ENCODE measurements at places on chromosomes 12 and 14.

DNA sequence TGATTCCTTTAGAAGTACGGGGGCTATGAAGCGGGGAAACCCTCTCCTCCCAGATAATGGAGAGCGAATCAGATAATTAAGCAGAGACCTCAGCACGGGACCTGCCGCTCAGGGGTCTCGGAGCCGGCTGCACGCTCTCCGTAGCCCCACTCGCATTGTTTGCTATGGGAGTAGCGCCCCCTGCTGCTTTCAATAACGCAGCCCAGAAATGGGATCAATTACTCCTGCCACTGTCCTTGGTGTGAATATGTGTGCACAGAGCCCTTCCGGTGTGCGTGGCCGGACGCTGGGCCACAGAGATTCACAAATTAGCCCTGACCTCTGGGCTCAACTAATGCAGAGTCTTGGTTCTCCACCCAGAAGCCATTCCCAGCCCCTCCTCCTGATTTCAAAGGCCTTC lies 76.4 kb upstream of the TMEM132C start:
- peak; percentile 48 for DNase-seq

GRCh38 chr14:75610834-75611233 lies 32.4 kb downstream of the FLVCR2 start:
- no peak for DNase-seq

GRCh38 chr12:64450711-64451486 lies 1.0 kb upstream of the TBK1 start:
- DNase-seq: no peak

DNA sequence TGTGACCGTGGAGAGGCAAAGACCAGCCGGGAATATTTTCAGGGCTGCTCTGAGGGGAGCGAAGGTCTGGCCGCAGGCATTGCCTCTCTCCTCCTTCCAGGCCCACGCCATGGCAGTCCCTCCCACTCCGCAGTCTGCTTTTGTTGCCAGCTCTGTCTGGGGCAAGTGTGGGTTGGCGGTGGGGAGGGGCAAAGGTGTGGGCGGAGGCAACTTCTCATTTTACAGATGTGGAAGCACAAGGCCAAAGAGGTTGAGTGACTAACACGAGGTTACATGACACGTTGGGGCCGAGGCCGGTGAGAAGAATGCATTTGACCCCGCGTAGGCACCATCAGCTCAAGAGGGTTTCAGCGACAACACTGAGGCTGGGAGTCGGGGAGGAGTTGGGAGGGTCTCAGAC lies 6.1 kb upstream of the FAIM2 start:
- no peak for DNase-seq

DNA sequence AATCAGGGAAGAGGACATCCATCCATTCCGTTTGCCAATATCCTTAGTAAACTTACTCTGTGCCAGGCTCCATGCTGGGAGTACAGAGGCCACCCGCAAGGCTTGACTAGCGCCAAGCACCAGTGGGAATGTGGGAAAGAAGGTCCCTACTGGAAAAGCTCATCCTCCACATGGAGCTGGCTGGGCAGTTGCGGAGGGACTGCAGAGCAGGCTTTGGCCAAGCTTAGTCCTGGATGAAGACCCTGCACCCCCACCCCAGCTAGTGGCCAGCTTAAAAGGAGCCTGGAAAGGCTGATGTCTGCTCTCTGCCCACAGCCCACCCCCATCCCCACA lies 22.4 kb upstream of the EIF2B2 start:
- no peak for DNase-seq

- DNase-seq: no peak
Observed at GRCh38 chr12:65977384-65977783, 153.1 kb downstream of the HMGA2 start.

- DNase-seq: no peak
Observed at GRCh38 chr12:90896821-90897220, 58.2 kb downstream of the CCER1 start.

DNA sequence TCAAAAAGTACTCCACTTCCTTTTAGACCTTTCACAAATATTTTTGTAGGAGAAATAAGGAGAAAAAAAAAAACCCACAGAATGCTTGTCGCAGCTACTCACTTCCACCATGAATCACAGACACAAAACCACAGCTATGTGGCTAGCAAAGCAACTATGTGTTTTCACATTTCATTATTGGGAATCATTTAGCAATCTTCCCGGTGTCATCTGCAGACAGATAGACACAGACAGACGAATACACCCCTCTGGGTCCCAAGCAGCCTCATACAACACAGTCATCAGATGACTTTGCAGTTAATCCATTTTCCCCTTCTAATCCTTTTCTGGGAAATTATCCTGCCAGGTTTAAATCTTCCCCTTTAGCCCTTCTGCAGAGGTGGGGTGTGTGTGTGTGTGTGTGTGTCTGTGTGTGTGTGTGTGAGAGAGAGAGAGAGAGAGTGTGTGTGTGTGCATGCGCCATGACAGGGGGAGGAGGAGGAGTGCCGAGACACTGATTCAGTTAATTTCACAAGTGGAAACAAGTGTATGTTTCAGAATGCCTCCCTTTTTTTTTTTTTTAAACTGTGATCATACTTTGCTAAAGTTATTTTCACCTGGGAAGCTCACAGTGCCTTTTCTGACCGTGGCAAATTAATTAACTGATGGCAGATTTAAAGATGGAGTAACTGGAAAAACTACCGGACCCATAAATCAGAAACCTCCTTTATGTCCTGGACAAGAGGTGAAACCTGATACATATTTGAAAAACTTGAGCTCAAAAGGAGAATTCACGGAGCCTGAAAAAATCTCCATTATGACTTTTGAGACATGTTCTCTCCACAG lies 39.9 kb downstream of the LTBP2 start:
- DNase-seq: no peak

DNA sequence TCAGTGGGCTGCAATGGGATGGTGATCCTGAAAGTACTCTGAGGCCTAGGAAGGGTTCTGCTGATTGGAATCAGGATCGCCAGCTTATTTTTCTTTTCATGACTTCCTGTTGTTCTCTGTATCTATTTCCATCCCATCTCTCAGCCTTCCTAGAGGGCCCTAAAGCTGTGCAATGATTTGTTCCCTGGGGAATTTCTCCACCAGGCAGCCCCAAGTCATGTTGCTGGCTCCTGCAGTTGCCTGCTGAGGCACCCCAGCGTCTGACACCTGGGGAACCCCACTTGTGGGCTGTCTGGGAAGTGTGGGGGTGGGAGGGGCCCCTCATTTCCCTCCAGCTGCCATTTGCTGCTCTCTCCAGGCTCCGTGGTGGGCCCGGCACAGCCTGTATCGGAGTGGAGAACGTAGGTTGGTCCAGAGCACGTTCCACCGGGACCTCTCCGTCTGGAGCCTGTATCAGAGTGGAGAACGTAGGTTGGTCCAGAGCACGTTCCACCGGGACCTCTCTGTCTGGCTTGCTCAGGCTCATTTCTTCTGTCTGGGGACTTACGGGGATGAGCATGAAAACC lies 138.3 kb downstream of the TSPAN9 start:
- DNase-seq: no peak

DNA sequence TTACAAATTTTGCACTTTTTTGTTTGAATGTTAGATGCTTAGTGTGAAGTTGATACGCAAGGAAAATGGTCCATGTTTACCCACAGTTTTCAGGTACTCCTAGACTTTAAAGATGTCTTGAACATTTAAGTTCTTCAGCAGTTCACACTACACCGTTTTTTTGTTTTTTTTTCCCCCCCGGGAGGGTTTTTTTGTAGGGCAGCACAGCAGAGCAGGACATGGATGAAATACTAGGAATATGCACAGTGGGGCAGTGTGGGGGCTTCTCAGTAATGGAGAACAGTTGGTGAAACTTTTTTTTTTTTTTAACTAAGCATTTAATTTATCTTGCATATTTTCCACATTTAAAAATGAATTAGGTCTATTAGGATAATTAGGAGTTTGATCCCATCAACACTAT lies 4.9 kb downstream of the RAN start:
- DNase-seq: no peak

GRCh38 chr14:20627346-20628027 lies 14.0 kb downstream of the OR6S1 start:
- DNase-seq: no peak

DNA sequence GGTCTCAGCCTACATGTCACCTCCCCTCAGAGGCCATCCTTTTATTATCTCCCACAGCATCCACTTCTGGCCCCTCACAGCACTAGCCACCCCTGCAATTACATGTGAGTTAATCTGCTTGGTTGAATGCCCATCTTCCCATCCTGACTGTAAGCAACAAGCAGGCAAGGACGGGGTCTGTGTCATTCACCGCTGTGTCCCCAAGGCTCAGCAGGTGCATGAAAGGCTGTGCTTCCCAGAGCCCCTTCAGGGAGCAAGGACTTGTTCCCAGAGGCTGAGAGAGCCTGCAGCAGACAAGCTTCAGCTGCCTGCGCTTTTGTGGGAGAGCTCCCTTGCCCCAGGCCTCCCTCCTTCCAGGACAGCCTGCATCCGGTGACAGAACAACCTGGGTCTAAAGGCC lies 172.7 kb upstream of the GSC start:
- DNase-seq: no peak

DNA sequence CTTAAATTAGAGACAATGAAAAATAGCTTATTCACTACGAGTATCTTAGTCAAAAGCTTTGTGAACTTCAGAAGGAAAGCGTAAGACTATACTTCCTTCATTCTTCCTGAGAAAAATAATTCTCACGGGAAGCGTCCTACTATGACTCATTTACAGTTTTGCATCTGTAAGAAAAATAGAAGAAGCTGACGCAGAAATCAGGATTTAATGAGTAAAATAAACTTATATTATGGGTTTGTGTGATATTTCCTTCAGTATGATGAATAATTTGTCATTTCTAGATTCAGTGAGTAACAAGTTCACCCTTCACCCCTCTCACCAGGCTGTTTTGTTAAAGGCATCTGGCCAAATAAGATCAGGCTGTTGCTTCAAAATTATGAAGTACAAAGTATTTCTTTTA lies 17.8 kb upstream of the PDE3A start:
- no peak for DNase-seq

DNA sequence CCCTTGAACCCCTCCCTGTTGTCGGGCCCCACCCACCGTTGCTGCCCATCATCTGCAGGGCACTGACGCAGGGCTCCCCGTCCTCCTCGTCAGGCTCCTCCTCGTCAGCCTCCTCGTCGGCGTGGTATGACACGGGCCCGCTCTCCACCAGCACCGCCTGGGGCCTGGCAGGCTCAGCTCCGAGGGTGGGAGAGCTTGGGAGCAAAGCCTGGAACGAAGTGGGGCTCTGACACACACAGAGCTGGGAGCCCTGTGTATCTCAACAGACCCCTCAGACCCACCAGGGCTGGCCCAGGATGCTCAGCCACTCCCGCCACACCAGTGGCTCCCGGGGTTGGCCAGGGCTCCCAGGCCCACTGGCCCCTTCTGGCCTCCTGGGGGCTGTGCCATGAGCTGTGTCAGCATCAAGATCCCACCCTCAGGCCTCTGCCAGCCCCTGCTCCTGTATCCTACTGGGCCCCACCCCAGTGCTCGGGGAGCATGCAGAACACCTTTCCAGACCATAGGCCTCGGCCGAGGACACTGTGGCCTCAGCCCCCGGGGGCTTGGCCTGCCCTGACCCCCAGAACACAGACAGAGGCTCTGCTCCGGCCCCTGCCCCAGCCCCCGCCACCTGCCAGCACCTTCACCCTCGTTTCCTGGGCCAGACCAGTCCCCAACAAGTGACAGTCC lies 30.1 kb upstream of the NUDT14 start:
- no peak for DNase-seq

DNA sequence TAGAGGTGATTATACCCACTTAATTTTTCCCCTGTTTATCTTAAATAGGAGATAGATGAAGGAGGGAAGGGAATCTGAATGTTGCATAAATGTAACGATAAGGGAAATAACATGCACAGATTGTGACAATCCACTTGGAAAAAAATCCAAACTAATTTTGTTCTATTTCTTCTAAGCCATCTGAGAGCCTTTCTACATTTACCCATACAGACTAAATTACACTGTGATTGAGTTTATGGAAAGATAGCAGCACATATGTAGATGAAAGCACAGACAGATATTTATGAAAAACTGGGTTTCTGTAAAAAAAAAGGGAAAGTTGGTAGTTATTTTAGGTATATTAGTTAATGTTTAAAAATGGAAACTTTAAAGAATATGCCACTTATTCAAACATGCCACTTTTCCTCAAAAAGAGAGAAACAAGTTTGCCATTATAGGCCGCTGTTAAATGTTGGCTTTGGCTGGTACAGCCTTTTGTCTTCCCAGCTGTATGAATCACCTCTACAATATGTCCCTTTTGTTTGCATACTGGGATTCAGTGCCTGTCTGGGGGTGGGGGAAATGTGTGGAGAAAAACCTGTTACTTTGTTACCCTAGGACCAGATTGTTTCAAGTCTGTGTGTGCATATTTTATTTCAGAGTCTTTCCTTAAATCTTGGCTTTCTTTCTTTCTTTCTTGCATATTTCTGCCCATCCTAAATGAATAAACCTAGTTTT lies 470.2 kb upstream of the LMO3 start:
- DNase-seq: peak; percentile 3

DNA sequence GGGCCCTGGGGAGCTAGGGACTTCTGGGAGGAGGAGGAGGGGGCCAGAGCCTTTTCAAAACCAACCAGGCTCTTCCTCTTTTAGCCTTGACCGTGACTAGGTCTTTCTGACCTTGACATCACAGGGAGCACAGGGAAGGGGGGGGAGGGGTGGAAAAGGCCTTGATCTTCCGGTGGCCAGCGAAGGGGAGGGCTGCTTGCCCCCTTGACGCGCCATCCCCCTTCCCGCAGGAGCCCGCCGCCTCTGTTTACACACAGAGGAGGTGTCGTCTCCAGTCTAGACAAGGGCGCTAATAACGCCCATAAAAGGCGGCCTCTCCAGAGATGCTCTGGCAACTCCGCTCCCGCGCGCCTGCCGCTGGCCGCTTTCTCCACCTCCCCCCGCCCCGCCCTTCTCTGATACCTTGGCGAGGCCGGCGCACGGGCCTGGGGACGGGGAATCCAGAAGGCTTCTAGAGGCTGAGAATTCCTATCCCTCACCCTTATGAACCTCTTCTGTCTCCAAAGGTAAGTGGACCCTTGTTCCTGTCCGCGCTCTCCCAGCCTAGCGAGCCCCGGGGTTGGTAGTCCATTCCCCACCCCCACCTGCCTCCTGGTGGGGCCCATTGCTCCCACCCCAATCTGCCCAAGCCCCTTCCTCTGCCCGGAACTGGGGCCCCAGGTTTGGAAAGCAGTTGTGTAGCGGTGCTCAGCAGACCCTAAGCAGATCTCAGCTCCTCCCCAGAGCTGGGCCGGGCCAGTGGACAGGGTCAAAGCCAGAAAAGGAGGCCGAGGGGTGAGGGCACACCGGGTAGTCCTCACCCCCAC lies 4.9 kb upstream of the HOXC12 start:
- no peak for DNase-seq

DNA sequence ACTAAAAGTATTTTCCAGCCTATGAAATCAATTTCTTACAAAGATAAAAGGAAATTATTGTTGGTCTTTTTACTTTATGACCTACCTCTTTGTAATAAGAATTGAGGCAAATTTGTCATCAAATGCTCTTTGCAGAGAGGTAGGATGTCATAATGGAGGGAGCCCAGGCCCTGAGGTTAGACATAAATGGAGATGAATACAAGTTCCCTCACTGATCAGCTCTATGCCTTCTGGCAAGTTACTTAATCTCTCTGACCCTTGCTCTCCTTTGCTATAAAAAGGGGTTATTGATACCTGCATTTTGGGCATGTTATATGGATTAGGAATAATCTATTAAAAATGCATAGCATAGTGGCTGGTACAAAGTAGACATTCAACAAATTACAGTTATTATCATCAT lies 146.9 kb upstream of the KRR1 start:
- no peak for DNase-seq

All from anterior cingulate cortex (tissue), 58 donors.